ENCODE measurements at places on chromosomes 1 and 21.

- DNase-seq = no peak
Measured at GRCh38 chr1:226125831-226126230, 60.7 kb downstream of the ACBD3 start.

DNA sequence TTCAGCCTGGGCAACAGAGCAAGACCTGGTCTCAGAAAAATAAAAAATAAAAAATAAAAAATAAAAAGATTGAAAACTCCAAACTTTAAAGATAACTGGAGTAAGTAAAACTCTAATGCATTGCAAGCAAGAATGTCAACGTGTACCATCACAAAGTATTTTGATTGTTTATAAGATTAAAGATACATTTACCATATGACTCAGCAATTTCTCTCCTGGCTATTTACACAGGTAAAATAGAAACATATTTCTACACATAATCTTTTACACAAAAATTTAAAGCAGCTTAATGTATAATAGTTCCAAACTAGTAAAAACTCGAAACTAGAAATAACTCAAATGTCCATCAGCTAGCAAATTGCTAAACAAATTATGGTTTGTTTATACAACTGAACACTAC, 456.1 kb upstream of the RGS18 start:
- DNase-seq = no peak

GRCh38 chr1:30701258-30701633, 22.1 kb downstream of the MATN1 start:
- no peak for DNase-seq

DNA sequence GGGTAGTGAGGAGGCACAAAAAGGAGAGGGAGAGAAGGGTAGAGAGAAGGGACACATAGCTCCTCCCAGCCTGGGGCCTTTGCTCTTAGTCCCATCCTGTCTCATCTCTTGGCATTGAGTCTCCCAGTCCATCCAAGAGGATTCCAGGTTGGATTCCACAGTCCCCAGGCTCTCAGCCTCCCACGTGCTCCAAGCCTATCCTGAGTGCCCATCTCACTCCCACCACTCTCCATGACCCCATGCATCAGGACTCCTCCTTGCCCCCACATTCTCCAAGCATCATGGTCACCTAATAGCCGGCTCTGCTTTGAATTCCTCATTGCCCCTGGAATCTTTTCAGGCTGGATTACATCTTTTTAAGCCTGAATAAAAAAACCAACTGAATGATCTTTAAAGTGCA, 87.9 kb downstream of the DSCAM start:
- DNase-seq = no peak

- no peak for DNase-seq
Measured at GRCh38 chr1:170730438-170730837, 66.5 kb downstream of the PRRX1 start.

DNA sequence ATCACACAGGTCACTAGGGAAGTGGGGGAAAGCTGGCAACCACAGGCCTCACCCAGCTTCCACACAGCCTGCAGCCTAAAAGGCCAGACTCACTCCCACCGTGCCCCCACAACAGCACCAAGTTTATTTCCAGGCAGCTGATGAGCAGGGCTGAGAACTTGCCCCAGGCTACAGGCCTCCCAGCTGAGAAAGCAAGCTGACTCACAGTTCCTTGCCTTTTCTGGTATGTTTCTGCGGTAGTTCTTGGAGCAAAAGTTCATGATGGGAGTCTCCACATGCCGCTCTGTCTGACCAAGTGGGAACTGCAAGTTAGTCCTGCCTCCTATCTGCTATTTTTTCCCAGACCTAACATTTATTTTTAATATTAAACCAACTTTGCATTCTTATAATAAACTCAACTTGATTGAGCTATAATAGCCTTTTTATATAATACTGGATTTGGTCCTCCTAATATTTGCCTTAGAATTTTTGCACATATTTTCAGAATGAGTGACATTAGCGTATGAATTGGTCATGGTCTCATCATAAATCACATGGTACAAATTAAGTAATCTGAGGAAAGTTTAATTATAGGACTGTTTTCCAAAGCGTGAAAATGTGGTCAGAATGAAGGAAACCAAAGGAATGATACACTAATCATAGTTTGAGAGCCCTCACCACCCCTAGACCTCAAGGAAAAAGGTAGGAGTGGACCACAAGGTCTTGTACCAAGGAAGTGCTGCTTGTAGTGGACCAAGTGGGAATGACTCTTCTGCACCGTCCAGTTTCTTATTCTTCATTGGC, 30.7 kb downstream of the RPAP2 start:
- DNase-seq = no peak

GRCh38 chr21:28106370-28106890, 886.2 kb downstream of the LTN1 start:
- DNase-seq = no peak

DNA sequence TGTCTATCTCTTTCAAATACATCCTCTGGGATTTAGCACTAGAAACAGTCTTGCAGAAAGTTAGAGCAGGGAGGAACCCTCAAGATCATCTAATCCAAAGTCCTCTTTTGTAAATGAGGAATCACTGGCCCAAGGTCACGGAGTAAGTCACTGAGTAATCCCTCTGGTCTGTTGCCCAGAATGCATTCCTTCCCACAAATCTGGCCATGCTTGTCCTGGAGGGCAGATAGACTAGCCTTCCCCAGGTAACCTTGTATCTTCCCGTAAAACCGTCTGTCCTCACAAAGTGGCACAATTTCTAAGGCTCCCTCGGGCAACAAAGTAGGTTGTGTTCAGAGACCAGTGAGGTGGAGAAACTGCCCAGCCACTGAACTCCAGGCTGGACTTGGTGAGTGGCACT, 46.2 kb downstream of the DDR2 start:
- DNase-seq = no peak

- no peak for DNase-seq
Measured at GRCh38 chr1:93676427-93676826, 5.2 kb downstream of the BCAR3 start.

- no peak for DNase-seq
Measured at GRCh38 chr1:44631333-44631646, 43.0 kb downstream of the TMEM53 start.

GRCh38 chr1:99533909-99534637, 111.8 kb upstream of the PALMD start:
- no peak for DNase-seq

DNA sequence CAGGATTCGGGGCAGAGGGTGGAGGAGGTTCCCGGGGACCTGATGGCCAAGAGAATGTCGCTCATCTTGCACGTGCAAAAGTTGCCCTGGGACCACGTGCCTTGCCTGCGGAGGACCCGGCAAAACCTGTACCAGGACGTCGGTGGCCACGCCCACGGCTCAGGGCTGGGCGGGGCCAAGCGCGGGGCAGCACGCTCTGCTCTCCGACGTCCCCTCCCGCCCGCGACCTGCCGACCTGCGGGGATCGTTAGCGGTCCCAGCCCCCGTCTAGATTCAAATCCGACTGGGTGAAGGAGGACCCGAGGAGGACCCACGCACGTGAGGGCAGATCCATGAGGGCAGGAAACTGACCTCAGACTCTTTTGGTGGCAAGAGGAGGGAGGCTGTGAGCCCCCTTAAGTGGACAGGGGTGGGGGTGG, at the start of gene C1orf167:
Gene C1orf167, plus strand, starts transcription at position 206 of the 419 bp plus-strand sequence. CDS start 2,208 bp downstream, outside the sequence.
- DNase-seq = peak; percentile 87

DNA sequence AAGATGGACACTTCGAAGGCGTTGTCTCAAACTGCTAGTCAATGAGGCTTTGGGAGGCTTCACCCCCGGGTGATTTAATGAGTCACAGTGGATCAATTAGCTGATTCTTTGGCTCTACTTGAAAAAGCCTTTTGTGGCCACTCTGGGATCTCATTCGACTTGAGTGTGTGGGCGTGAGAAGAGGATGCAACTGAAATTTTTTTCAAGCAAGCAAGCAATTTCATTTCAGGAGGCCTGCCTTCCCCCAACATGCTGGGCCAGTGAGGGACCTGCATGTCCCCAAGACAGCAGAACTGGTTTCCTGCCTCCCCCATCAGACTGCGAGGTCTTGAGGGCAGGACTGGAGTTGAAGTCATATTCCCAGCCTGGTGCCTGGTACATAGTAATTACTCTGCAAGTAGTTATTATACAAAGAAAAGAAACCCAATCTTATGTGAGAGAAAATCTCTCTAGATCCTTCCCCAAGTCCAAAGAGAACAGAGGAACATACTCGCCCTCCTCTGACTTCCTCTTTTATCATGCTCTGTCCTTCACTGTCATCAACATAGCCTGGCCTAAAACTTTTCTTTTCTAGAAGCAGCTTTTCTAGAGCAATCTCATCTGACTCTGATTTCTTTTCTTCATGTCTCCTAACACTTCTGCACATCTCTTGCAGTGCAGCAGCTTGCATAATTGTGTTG, 22.7 kb downstream of the SYT6 start:
- DNase-seq = no peak

DNA sequence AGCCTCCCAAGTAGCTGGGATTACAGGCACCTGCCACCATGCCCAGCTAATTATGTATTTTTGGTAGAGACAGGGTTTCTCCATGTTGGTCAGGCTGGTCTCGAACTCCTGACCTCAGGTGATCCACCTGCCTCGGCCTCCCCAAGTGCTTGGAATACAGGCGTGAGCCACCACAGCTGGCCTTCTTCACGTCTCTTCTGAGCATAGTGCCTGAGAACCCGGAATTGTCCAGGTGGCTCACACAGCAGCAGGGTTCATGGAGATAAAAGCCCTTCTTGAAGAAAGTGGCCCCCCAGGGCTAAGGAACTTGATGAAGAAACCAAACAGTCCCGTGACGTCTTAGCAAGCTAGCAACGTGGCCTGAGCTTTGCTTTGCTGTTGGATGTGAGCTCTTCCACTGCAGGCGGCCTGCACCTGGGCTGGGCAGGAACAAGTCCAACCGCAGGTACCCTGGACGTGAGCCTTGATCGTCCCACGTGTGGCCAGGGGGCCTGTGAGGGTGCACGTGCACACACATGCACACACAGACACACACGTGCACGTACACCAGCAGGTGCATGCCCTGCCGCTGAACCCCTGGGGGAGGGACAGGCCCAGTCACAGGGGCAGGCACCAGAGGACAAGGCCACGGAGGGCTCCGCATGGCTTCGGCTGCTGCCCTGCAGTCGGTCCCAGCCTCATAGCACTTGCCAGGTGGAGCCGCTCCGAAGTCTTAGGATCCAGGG, 23.4 kb upstream of the TRAPPC10 start:
- DNase-seq = no peak

- DNase-seq = no peak
Measured at GRCh38 chr1:24389231-24389678, 24.3 kb downstream of the STPG1 start.

DNA sequence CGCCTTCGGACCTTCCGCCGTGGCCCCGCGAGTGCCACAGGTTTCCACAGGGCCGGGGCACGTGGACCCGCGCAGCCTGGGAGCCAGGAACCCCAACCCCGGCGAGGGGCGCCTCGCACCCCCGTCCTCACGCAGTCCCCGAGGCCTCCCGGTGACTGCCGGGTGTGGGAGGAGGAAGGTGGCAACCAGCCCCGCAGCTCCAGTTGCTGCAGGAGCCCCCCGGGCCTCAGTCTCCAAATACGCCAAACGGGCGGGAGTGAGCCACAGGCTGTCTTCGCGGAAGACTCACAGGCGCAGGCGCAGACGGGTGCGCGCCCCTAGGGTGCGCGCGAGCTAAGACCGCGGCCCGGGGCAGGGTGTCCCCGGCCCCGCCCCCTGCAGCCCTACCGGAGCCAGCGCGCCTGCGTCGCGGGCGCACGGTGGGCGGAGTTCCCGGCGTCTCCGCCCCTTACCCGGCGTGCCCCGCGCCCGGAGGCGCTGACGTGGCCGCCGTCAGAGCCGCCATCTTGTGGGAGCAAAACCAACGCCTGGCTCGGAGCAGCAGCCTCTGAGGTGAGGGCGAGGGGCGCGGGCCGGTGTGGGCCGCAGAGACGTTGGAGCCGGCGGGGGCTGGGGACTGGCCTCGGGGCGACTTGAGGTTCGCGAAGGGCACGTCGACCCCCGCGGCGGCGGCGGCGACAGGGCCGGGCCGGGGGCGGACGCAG, at the start of gene ARF1:
Gene ARF1, plus strand, starts transcription at position 495 of the 704 bp plus-strand sequence. CDS start 14,407 bp downstream, outside the sequence.
- peak; percentile 99 for DNase-seq

GRCh38 chr1:231186356-231187115, 24.7 kb downstream of the TRIM67 start:
- DNase-seq = no peak

DNA sequence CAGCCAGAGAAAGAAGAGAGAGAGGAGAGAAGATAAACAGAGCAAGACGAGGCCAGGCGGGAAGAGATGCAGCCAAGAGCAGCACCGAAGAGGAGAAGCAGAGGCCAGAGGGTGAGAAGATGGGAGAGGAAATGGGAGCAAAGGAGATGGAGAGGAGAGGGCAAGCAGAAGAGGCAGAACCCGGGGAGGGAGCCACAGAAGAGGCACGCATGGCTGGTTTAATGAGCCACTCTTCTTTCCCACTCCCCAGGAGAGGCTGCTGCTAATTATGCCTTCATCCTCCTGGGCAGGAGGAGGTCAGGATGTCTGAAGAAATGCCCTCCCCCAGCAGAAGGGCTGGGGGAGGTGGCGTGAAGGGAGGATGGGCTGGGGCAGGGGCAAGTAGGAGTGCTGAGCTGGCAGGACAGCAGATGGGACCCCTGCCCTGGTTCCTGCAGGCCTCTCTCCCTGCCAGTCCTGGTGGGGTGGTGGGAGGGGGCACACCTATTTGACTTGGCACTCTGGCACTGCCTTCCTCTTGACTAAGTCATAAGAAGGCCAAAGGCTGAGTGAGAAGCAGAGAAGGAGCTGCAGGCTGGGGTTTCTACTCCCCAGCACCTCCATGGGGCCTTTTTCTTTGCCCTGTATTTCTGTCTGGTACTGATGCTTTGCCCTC, 32.3 kb downstream of the KIRREL1 start:
- no peak for DNase-seq

DNA sequence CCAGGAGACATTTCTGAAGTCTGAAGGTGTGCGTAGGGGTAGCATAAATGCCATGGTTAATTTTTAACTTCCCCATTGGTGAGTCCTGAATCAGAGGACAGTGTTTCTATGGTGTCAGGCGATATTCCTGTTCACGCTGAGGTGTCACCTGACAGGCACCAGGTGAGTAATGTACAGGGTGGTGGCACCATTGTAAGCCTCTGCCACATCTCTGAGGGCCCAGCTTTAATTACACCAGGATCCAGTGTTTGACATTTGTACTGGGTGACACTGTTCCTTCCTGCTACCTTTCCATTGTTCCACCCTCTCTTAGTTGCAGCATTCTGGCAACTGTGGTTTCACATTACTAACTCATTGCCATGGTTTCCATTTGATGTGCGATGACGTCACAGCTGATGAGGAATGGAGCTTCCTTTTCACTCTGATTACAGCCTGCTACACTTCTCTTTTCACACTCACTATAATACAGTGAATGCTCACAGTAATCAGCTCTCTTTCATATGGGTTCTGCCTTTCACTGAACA, 40.6 kb upstream of the MARK1 start:
- DNase-seq = peak; percentile 41

- no peak for DNase-seq
Measured at GRCh38 chr1:183770816-183771128, 34.1 kb upstream of the RGL1 start.

GRCh38 chr1:201718346-201719202, 110.4 kb upstream of the IPO9 start:
- peak; percentile 63 for DNase-seq

DNA sequence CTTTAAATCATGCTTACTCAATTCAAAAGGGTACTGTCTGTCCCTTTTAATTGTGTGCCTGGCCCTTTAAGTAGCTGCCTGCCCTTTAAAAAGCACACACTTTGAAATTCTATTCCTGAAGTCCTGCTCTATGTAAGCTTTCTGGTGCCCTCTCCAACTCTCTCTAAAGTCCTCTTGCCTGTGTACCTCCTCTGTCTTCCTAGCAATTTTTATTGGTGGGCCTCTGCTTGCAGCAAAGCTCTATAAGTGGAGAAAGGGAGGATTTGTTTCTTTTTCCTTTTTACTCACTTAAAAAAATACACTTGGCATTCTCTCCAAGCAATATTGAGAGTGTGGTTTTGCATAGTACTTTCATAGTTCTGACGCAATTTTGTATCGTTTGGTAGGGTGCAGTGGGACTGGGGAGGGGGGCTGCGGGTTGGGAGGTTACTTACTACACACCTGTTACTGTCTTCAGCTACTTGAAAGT, 135.4 kb downstream of the LMO4 start:
- DNase-seq = peak; percentile 49
